Astrocyte of the hippocampus (primary cell): ENCODE measurements at places on chromosomes 1 and 21.

DNA sequence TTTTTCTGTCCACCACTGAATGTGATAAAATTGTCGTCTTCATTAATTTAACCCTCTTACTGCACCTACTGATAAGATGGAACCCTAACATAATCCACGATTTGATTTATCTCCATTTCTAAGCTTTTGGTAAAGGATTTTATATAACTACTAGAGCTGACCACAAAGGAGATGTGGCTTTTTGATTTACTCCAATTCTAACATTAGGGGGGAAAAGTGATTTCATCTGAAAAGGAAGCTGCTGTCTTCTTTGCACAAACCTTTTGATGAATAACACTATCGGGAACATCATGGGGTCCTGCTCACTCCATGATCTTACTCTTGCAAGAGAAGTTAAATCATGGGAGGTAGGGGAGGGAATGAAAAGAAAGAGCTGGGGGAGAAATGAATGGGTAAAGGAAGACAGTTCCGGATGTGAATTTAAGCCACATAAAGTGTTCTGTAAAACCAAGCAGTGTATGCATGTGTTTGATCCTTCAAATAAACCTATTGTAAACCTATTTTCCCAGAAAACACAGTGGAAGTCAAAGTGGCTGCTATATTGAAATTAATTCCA, 161.8 kb downstream of the GABPA start:
- DNase-seq = no peak

GRCh38 chr21:43603233-43603626, 56.1 kb downstream of the HSF2BP start:
- DNase-seq = no peak

DNA sequence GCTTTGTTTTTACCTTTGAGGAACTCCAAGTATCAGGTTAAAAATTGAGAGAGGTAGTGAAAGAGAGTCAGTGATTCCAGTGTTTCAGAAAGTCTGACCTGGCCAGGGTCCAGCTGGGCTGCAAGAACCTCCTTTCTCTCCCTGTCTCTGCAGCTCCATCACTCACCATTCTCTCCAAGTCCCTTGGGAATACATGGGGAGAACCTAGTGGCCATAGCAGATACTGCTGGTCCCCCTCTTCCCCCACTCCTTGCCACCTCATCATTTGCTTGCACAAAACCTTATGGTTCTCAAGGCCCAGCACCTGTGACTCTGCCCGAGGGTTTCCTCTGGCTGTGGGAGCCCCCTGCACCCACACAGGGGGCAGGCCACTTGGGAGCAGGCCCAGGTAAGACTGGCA, 279.5 kb downstream of the KIF26B start:
- no peak for DNase-seq

DNA sequence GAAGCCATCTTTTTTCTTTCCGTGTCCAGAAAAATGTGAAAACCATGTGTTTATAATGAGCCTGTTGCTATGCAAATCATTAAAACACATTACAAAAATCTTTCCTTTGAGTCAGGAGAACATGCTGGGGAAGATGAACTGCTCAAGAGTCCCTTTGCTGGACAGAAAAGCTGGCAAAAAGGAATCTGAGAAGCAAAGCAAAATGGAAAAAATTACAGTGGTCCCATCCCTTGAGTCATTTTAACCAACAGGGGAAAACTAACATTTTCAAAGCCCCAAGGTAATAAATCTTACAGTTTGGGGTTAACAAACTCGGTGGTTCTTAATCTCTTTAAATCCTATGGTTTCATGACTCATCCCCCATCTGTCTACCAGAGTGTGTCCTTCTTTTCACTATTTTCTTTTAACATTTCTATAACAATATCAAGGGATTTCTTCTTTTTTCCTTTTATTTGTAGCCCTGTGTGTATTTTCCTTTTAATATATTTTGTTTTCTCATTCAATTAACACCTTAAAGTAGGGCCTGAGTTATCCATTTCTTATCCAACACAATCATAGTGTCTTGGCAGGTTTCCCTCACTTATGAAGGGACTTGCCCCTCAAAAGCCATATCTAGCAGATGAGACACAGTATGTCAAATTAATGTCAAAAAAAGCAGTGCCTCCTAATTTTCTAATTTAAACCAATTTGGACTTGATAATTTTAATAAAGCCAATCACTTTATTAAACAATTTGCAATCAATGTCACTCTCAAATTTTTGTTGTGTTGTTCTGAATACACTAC, 105.4 kb downstream of the PTPN14 start:
- peak; percentile 84 for DNase-seq

GRCh38 chr1:209647156-209647555, 5.1 kb downstream of the LAMB3 start:
- DNase-seq = no peak

DNA sequence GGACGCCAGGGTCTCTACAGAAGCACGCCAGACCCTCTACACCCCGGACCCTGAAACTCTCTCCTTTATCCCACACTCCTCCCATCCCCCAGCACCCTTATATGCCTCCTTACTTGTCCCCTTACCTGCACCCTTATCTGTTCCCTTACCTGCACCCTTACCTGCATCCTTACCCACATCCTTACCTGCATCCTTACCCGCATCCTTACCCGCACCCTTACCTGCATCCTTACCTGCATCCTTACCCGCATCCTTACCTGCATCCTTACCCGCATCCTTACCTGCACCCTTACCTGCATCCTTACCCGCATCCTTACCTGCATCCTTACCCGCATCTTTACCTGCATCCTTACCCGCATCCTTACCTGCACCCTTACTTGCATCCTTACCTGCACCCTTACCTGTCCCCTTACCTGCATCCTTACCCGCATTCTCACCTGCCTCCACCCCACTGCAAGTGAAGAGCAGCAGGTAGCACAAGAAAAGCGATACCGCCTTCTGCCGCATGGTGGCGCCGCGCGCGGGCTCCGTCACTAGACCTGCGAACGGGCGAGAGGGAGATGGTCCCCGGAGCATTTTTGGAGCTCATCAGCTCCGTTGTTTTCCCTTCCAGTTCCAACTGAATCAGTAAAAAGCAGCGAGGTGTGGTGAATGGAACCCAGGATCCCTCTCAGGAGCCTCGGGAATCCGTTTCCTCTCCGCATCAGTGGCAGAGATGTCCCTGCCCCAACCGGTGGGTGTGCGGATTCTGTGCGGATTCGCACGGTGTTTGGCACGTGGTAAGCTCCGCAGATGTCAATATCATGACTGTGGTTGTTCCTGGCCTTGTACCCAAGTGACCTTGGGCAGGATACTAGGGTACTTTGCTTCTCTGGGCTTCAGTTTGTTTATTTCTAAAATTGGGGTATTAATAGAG, 2.9 kb downstream of the IFI6 start:
- DNase-seq = peak; percentile 85

DNA sequence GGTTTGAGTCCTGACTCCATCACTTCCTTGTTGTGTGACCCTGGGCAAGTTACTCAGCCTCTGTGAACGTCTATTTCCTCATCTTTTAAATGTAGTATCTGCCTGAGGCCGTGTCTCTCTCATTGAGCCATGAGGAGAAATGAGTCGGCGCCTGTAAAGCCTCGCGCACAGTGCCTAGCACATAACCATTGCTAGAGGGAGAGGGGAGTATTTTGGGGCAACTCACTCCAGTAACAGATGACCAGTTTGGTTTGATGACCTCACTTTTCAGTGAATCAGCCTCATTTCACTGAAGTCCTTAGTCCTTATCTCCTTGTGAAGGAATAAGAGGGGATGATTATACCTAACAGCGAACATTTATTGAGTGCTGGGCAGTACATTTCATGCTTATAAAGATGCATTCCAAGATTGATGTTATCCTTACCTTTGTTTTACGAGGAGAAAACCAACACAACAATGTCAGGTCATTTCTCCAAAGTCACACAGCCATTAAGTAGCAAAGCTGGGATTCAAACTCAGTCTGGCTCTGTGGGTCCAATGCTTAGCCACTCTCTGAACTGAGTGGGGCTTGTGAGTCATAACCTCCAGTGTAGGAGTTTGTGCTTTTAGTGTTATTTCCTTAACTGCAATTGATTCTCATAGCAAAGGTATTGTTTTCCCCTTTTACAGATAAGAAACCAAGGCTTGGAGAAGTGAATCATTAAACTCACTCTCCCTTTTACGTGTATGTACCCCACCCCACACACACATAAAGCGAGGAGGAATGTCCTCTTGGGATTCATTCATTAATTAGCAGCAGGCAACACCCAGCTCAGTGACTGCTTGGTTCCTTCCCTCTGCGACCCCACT, 25.9 kb downstream of the KCNC4 start:
- no peak for DNase-seq

GRCh38 chr1:160085686-160086455, 4.5 kb downstream of the KCNJ9 start:
- DNase-seq = peak; percentile 87

DNA sequence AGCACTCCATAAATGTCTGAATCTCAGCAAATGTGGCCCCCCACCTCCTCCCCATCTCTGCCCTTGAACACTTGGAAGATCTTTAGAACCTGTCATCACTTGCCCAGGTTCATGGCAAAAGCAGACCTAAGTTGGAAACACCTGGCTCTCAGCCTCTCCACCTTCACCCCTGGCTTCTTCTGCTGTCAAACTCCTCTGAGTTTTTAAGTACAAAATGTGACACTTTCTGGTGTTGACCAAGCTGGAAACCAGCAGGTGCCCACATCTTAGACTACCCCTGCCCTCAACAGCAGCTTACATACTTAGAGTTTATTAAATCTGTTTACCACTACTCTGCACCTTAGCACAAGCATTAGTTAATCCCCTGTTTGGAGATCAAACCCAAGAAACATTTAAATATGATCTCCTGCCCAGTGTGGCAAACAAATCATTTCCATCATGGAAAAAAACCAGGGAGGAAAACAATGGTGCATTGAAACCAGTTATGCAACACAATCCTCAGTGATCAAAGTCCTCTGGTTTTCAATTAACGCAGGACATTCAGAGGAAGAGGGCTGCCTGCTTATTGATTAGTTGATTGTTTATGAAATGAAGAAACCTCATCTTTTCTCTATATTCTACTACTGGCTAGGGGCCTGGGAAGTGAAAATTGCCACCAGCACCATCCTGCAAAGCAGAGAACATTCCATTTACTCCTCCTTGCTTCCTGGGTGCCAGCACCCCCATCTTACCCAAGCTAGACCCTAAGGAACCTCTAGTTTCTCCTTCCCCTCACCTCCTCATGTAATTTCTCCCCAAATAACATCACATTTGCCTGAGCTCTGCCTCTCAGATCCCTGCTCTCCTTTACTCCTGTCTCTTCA, 139.4 kb upstream of the RAB4A start:
- DNase-seq = no peak

- DNase-seq = no peak
Measured at GRCh38 chr1:82762829-82763532, 962.2 kb downstream of the ADGRL2 start.

GRCh38 chr1:115676498-115677181, 34.9 kb downstream of the VANGL1 start:
- no peak for DNase-seq

DNA sequence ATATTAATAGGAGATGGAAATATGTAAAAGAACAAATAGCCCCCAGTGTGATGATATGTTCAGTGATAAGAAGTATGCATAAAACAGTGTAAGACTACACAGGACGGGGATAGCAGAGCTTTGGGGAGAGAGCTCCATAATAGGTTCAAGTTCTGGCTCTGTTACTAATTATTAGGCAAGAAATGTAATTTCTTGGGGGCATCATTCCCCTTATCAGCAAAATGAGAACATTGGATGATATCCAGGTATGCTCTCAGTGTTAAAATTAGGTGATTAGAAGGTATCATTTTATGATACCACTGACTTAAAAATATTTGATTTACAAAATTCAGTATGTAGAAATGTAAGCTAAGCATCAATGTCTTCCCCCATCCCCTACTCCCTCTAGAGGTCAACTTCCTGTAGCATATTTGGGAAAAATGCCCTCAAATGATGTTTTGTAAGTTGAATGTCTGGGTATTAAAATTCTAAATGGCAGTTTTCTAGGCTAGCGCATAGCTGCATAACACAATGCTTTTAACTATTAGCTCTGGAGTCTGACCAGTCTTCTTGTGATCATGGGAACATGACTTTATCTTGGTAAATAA, 585.7 kb upstream of the CAMK1G start:
- DNase-seq = peak; percentile 22
